M059J (cell line): ENCODE measurements at places on chromosomes 5 and 9. TPM values are rescaled to one million over a fixed set of nuclear protein-coding genes. Genes with fewer than 3 reads are reported as not detected.

DNA sequence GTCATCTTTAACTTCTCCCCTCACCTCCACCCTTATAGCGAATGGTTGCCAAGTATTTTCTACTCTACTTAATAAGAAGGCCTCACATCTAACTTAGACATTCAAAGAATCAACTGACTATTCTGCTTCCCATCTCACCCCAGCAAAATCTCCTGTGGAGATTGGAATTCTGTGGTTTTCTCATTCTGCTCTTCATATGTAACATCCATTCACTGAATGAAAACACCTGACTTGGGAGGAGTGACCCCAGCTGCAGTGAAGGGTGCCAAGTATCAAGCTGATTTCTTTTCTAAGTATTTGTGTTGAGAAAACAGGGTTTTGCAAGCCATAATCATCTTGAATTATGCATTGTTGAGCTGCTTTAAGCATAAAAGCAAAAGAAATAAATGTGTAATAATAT lies 42.5 kb upstream of the TAF1L start:
- DNase-seq = no peak

GRCh38 chr5:147464211-147464610 lies 45.7 kb downstream of the DPYSL3 start:
- DNase-seq = peak; percentile 46

GRCh38 chr5:53712327-53712726 lies 151.9 kb downstream of the NDUFS4 start:
- peak; percentile 90 for DNase-seq

DNA sequence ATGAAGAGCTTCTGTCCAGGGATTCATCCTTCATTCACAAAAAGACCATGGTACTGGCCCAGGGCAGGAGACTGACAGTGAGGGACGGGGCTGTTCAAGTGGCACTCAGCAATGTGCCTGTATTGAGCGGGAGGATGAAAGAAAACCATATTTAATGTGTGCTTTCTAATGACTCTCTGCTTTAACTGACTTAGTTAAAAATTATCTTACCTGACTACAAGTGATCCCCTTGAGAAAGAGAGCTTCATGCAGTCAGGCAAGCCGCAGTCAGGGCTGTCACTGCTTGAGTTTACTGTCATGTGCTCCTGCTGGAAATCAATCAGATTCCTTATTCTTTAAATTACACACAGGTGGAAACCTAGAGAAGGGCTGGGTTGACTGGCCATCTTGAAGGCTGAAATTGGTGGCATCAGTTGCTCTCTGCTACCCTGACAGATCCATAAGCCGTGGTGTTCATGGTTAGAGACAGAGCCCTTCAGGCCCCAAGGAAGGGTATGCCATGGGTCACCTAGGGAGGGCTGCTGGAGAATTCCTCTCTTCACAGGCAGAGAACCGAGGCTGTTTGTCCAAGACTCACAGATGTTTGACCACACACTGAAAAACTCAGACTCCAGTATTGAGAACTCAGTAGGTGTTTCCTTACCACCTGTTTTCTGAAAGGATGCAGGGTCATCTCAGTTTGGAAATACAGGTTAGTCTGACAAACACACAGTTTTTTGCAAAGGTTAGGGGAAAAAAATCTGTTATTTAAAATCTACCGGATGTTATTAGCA lies 70.9 kb downstream of the TRIO start:
- DNase-seq = no peak

Gene SPATA31D4
- not detected in 2 replicates for total RNA-seq
